ENCODE measurements at places on chromosomes 1 and 21. TPM values are rescaled to one million over a fixed set of nuclear protein-coding genes. Genes with fewer than 3 reads are reported as not detected.

- DNase-seq: no peak
These were observed 300.3 kb downstream of the ZP4 start for GRCh38 chr1:237590386-237590785.

- DNase-seq: no peak
These were observed 29.7 kb upstream of the MTMR11 start for GRCh38 chr1:149966405-149966804.

DNA sequence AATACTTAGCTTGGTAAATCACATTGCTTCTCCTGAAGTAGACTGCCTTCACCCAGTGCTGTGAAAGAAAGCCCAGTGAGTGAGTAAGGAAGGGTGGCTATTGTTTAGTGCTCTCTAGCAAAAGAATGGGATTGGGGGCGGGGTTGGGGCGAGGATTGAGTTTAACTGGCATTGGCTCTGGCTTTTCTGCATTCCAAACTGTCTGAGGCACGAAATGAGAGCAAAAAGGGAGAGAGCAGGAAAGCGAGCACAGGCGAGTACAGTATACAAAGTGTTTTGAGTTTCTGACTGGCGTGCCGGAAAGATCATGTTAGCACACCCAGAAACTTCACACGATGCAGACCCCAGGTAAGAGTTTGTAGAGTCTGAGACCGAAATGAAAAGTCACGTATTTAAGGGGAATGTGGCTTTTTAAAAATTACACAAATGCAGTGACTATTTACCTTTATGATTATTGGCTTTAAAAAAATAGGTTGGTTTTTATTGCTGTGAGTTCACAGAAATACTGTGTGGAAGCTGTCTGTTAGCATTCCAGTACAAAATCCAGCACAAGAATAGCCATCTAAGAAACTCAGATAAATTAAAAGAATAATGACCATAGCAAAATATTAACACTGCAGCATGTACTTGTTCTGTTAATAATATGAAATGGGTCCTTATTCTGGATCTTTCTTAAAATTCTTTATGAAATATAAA lies 155.4 kb downstream of the CLEC20A start:
- DNase-seq: peak; percentile 70

PRKAA2 gene
- total RNA-seq: 14.2 TPM

TPTE gene
- total RNA-seq: 0.22 TPM

ANKRD34A gene
- total RNA-seq: 0.13 TPM

C1orf53 gene
- 10.7 TPM for total RNA-seq
